Skin of body (tissue), 3 donors: ENCODE measurements at places on chromosomes 5 and 9.
A peak's percentile ranks its signal among the peaks of the same experiment; 100 is the strongest.

DNA sequence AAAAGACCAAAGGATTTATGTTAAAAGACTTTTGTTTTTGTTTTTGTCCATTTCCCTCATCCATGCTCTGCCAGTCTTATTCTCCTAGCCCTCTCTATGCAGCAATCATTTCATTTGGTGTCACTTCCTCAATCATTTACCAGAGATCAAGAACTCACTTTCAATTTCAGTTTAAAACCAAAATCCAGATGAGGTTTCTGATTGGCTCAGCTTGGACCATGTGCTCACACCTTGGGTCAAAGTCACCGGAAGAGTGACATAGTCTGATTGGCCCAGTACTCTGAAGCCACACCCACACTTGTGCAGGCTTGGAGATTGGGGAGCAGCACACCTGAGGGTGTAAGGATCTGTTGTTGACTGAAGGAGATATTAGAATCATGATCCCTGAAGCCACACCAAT lies 79.6 kb downstream of the TLR4 start:
- no peak for DNase-seq

DNA sequence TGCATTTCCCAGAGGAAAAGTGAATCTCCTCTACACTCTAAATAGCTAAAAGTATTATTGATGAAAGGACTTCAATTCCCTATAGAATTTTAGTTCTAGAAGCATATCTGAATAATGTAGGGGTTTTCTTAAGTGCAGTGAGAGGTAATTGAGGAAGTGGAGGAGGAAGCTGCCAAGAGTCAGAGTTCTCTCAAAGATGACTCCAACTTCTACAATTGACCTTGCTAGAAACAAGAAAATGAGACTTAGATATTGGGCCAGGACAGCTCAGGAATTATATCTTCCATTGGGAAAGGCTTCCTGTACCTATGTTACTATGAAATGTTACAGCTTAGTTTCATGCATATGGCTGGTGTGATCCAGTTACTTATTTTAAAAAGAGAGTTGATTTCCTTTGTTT lies 10.4 kb upstream of the F2R start:
- no peak for DNase-seq

- no peak for DNase-seq
Measured at GRCh38 chr5:94577466-94578245, 40.7 kb downstream of the KIAA0825 start.

GRCh38 chr5:142015781-142016533 lies 3.1 kb upstream of the GNPDA1 start:
- DNase-seq, result no peak

GRCh38 chr5:137217599-137218200 lies 281.4 kb downstream of the SPOCK1 start:
- no peak for DNase-seq

GRCh38 chr9:23379842-23380241 lies 446.2 kb downstream of the ELAVL2 start:
- DNase-seq, result no peak

- no peak for DNase-seq
Measured at GRCh38 chr5:118320121-118320520, 668.2 kb downstream of the DTWD2 start.

GRCh38 chr5:7415123-7415522 lies 19.2 kb downstream of the ADCY2 start:
- DNase-seq, result no peak

GRCh38 chr9:106283769-106284168 lies 579.2 kb upstream of the ZNF462 start:
- DNase-seq, result peak; percentile 32

- no peak for DNase-seq
Measured at GRCh38 chr9:26947736-26948135, 694 bp upstream of the PLAA start.

GRCh38 chr5:103366918-103367549 lies 108.5 kb downstream of the MACIR start:
- no peak for DNase-seq

DNA sequence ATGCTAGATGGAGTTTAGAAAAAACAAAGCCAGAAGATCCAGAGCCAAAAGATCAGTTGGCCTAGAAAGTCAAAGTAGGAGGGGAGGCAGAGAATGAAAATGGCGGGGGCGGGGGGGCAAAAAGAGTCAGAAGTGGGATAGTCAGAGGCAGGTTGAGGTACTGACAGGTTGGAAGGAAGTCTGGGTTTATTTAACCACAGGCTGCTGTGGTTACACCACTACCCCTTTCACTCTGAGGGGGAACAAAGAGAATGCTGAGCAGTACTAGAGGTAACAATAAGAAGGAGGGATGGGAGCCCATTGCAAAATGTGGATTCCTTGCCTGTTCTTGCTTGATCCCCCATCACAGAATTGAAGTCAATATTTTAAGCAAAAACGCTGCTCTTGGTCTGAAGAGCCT lies 111.8 kb downstream of the CAVIN4 start:
- no peak for DNase-seq

DNA sequence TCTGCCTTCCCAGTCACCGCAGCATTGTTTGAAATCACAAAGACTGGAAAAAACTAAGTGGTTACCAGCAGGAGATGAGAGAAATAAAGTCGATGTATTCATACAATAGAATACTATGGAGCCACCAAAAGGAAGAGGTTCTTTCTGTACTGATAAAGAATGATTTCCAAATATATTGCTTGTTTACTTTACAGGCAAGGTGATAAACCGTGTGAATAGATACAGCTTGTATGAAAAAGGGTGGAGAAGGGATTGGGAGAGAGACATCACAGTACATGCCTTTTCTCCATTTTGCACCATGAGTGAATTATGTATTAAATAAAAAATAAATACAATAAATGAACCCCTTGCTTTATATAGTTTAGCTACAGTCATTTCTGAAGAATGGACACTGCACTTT lies 91.7 kb downstream of the RFK start:
- no peak for DNase-seq
